ENCODE measurements at places on chromosomes 7 and 10.
A peak's percentile ranks its signal among the peaks of the same experiment; 100 is the strongest.

GRCh38 chr10:92327445-92328433, 36.8 kb downstream of the MARCHF5 start:
- DNase-seq, result peak; percentile 34

- DNase-seq, result no peak
Measured at GRCh38 chr10:109633846-109634245, 289.5 kb downstream of the XPNPEP1 start.

DNA sequence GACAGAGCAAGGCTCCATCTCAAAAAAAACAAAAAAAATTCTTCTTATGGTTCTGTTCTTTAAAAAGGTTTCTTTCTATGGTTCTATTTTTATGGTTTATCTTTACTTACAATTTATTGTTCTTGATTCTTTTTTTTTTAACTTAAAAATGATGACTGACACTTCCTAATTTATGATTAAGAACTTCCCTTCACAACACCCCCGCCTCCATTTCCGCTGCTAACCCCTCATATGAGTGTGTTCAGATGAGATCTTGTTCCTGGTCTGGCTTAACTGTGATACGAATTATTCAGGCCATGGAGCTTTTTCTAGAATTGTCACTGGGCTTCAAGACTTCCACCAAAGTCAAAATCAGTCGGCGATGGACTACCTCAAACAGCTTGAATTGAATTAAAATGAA, 33.9 kb downstream of the PTER start:
- no peak for DNase-seq

GRCh38 chr7:121049897-121050296, 61.4 kb downstream of the CPED1 start:
- no peak for DNase-seq

DNA sequence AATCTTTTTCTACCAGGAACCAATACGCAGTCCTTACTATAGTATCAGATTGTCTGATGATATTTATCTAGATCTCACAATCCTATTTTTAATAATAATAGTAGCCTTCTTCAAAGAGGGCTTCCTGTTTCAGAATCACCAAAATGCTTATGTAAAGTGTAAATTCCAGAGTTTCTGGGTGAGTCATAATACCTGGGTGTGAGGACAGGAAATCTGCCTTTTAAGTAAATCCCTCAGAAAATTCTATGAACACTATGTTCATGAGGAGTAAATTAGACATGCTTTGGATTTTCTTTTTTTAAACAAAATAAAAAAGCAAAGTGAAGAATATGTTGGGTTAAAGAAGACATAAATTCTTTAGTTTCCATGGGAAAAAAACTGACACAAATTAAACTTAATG, 20.5 kb downstream of the DKK1 start:
- DNase-seq, result peak; percentile 24

GRCh38 chr10:8835453-8836167, 781.1 kb downstream of the GATA3 start:
- DNase-seq, result no peak

GRCh38 chr10:16992611-16993119, 136.9 kb downstream of the CUBN start:
- peak; percentile 53 for DNase-seq

GRCh38 chr10:25465582-25466372, 291.0 kb downstream of the GPR158 start:
- DNase-seq, result peak; percentile 0

DNA sequence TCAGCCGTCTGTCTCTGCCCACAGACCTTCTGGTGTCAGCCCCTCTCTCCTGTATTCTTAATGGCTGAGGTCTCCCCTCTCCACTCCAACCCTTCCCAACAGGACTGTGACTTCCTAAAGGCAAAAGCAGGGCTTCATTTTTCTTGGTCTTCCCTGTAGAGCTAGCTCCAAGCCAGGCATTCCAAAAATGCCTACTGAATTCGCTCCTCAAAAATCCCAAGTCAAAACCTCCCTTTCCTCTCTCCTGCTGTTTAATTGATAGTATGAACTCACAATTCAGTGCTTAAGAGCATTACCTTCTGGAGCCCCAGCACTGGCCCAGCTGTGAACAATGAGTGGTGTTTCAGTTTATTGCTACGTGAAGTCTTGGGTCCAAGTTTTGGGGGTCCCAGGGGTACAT, 628.4 kb downstream of the PARD3 start:
- no peak for DNase-seq

- no peak for DNase-seq
Measured at GRCh38 chr10:46064269-46064817, 18.3 kb upstream of the MSMB start.

GRCh38 chr10:25052012-25052411, 35.6 kb downstream of the THNSL1 start:
- DNase-seq, result no peak

DNA sequence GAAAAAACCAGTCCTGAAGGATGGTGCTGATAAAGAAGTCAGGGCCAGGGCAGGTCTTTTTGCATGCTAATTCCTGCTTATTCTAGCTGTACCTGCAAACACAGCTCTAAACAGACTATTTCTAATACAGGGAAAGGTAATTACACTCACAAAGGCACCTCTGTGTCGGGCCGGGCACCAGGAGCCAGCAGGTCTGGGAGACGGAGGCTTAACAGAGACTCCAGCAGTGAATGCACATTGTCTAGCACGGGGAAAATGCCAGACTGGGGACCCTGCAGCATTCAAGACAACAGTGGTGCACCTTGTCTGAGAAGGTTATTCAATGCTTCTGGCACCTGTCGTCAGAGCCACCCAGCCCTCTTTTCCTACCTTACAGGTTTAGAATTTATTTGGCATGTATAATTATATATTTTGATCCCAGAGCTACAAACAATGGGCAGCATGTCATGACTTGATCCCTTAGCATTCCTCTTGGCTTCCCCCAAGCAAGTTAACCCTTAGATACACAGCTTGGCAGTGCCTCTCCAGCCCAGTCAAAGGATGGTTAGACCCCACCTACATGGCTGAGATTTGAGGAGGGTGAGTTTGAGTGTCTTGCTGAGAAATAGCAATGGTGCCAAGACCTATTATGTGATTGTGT, 185.2 kb downstream of the SLC25A13 start:
- DNase-seq, result no peak

DNA sequence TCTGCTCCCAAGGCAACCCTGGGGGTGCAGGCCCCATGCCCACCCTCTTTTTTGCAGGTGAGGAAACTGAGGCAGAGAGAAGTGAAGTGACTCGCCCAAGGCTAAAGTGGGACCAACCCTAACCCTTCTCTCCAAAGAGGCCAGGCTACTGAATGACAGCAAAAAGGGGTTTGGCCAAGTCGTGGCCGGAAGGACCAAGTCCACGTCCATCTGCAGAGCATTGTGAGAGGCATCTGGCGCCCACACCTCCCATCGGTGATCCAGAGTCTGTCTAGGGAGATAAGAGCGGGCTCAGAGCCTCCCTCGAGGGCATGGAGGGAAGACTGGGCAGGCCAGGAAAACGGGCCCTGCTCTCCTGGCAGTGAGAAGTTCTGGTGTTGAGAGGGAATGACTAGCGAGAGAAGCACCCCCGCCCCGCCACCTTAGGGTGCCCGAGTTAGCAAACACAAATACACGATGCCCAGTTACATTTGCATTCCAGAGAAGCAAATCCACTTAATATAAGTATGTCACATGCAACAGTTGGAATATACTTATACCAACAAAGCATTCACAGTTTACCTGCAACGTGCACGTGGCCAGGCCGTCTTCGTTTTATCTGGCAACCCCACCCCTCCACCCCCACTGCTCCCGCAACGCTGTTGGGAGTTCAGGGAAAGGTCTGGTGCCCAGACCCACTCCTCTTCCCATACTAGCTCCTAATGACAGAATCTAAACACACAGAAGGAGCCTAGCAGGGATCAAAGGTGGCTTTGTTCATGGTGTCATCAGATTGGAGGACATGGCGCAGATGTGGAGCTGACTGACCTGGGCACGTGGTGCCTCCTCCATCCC, 124.9 kb downstream of the OAT start:
- no peak for DNase-seq

GRCh38 chr7:116011584-116011983, 19.0 kb downstream of the TFEC start:
- no peak for DNase-seq

GRCh38 chr7:128405471-128406313, 4.1 kb downstream of the IMPDH1 start:
- DNase-seq, result peak; percentile 75

DNA sequence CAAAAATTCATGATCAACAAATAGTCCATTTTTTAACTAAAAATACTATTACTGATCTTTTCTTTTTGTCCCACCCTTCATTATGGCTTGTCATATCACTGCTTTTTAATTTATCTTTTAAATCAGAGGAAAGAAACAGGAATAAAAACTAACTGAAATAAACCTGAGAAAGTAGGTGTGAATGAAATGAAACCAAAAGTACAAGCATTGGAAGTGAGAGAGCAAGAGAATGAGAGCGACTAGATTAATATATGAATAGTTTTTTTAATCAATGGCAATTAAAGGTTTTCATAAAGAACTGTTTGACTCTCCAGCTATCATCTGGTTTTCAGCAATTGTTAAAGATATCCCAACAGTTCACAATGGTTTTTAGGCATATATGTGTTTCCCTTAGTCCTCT, 137.8 kb downstream of the SPAG6 start:
- DNase-seq, result no peak

DNA sequence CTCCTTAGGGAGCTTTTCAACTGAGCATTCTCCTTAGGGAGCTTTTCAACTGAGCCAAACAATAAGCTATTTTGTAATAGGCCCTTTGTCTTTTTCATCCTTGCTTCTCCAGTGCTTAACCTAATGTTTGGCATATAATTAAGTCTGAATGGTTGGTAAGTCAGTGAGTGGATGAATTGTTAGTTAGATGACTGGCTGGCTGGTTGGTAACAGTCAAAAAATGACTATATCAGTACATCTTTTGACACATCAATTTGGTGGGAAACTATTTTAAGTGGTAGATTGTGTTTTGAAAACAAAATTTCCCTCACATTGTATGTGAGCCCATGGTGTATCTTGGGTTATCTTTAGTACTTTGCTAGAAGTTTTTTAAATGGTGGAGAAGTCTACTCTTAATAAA, 16.4 kb downstream of the ING3 start:
- no peak for DNase-seq

Measured in GM23248 (cell line).